CD4-positive, alpha-beta T cell treated with Interferon gamma for 1 hour (primary cell): ENCODE measurements at places on chromosomes 7 and 10.

DNA sequence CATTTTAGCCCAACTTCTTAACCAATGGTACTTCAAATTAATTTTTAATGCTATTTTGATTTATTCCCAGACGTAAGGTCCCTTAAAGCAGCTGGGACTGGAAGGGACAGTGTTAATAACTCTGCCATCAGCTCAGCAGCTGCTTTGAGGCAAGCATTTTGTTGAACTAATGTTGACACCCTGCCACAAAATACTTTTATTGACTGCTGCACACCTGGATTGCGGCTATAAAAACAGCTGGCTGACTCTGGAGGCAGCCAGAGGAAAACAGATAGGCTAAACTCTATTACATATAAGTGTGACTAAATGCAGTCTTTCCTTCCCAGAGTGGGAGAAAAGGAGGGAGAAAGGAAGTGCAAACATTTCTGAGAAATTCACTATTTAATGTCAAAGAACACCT lies 77.6 kb downstream of the ETV1 start:
- DNase-seq, result no peak

DNA sequence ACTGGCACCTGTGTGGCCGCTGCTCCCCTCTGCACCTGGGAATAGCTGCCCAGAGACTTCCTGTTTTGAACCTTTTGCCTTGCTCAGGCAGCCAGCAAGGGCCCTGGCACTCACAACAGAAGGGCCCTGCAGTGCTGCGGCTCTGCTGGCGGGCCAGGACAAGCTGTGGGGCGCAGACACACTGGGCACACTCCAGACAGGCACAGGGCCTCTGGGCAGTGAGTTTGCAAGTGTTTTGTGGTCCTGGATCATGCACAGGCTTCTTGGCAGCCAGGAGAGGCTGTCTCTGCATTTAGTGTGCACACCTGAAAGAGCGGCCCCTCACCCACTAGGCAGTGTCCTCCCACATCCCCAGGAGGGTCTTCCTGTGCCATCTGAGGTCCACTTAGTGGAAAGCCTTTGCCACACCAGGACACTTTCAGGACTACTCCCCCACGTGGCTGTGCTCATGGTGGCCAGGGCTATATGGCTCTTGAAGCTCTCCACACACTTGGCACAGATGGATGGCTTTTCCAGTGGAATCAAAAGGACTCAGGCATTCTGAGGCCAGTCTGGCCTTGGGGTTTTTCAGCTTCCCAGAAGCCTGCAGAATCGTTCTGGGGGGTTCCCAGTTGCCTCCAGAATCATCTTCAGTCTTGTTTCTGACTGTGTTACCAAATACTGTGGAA lies 5.0 kb upstream of the ATP6V0E2 start:
- no peak for DNase-seq

GRCh38 chr10:126808103-126808502 lies 97.1 kb upstream of the DOCK1 start:
- no peak for DNase-seq

DNA sequence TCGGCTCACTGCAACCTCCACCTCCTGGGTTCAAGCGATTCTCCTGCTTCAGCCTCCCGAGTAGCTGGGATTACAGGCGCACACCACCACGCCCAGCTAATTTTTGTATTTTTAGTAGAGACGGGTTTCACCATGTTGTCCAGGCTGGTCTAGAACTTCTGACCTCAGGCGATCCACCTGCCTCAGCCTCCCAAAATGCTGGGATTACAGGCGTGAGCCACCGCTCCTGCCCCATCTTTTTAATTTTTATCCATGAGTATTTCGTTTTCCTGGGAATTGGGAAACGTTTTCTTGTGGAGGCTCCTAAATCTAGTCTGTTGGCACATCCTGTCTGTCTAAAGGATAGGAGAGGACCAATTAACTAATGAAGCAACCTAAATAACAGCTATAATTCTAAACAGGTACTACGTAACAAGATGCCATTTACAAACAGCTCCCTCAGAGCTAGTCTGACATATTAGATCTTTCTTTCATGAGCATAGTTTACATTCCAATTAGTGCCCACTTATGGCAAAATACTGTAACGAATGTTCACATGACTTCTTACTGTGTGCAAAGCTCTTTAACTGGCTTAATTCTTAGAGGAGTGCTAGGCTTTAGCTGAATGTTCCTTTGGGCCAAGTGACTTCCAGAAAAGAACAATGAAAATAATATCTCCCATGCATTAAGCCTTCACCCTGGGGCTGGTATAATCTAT lies 151.0 kb upstream of the YAE1 start:
- no peak for DNase-seq

- no peak for DNase-seq
Measured at GRCh38 chr10:110706690-110707098, 62.6 kb downstream of the RBM20 start.
